Neural progenitor cell (in vitro differentiated cells): ENCODE measurements at places on chromosomes 13 and 19.

DNA sequence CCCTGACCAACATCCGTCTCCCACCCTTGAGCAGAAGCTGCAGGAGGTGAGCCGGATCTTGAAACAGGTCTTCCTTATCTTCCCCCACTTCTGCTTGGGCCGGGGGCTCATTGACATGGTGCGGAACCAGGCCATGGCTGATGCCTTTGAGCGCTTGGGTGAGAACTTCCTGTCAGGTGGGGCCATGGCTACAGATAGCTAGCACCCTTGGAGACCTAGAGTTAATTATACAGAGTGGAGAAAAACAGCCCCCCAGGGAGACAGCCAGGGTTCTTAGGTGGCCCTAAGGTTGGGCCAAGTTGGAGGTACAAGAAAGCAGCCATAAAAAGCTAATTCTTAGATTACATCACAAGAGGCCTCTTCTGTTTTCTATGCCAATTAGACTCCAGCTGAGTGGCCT, 8.9 kb upstream of the ARHGAP45 start:
- DNase-seq = no peak

DNA sequence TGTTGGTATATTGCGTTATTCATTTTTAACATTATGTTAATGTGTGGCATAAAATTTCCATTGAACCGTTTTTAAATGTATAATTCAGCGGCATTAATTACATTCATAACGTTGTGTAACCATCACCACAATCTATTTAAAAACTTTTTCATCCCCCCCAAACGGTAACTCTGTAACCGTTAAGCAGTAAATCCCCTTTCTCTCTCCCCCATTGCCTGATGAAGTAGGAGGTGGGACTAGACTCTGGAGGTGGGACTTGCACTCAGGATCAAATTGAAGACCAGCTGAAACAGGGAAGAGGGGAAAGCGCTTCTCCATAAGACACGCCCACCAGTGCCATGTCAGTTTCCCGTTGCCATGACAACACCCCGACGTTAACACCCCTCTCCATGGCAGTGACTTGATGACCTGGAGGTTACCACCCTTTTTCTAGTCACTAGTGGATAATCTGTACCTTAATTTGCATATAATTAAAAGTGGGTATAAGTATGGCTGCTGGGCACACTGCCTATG, 16.8 kb downstream of the CLEC11A start:
- peak; percentile 59 for DNase-seq

DNA sequence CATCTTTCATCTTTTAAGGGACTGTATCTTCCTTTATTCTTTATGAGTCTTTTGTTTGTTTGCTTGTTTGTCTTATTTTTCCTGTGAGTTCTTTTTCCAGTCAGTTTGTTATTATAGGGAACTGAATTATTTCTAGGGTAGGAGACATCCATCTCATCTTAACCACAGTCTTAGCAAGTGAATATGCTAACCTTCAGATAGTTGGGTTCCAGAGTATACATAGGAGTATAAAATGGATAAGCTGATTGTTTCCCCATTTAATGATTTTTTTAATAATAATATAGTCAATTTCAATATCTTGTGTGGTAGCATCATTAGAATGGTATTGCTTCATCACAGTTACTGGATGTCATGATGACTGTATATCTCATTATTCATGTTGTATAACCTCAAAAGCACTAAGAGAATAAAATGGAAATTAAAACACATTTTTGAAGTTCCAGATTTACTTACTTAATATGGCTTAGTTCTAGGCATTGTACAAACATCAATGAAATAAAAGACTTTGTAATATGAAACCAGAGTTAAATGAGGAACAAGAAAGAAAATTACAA, 33.0 kb downstream of the GPC6 start:
- no peak for DNase-seq

DNA sequence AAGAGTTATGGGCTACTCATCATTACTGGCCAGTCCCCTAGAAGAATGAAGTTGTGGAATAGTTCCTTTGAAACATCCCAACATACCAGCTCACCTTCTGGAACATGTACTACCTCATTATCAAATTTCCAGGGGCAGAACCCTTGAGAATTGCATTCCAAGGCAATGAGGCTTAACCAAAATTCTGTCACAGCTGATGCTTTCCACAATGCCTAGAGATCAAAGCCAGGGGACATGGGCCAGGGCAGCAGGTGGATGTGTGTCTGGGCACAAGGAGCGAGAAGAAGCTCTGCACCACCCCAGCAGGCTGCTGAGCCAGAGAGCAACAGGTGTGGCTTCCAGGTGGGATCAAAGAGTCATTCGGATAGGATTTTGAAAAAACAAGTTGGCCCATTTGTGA, 362.1 kb downstream of the EFNB2 start:
- no peak for DNase-seq

GRCh38 chr13:80888390-80888789, 547.5 kb upstream of the SPRY2 start:
- DNase-seq = no peak

DNA sequence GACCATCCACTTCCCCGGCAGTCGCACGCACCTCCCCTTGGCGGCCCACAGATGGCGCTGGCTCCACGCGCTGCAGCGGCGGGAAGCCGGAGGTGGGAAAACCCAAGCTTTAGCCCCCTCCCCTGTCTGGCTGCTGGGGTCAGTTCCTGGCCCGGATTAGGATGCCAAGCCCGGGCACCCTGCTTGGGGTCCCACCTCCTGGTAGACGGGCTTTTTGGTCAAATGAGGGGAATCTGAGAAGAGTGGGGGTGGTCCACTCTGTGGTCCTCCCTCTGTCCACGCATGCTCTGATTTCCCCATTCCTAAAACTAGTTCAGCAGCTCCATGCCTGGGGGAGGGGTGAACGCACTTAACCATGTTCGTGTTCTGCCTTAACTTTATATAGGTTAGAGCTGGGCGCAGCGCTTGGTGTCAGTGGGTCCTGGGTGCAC, 8.1 kb upstream of the ADGRE2 start:
- DNase-seq = peak; percentile 80

GRCh38 chr19:43984687-43985000, 656 bp downstream of the ZNF155 start:
- no peak for DNase-seq

DNA sequence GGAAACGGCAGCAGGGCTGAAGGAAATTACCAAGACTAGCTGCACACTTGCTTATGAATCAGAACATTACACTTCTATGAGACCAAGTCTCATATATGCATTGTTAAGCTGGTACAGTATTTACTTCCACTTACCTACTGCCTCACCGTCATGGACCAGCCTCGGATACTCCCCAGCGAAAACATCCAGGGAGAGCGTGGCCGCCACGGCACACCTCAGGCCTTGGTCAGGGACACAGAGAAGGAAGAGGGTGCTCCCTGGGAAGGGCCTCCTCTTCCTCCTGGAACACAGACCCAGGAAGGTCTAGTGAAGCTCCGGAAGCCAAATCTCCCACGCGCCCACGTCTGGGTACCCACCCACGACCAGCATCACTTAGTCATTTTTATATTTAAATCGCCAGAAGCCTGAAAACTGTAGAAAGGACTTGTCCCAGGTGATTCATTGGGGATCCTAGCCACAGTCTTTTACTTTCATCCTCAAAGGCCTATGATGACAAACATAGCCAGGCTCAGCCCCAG, 24.4 kb upstream of the MTIF3 start:
- no peak for DNase-seq

GRCh38 chr13:25802579-25802978, 249.2 kb downstream of the SHISA2 start:
- no peak for DNase-seq

- DNase-seq = no peak
Observed at GRCh38 chr13:86900906-86901305, 770.3 kb upstream of the SLITRK5 start.

DNA sequence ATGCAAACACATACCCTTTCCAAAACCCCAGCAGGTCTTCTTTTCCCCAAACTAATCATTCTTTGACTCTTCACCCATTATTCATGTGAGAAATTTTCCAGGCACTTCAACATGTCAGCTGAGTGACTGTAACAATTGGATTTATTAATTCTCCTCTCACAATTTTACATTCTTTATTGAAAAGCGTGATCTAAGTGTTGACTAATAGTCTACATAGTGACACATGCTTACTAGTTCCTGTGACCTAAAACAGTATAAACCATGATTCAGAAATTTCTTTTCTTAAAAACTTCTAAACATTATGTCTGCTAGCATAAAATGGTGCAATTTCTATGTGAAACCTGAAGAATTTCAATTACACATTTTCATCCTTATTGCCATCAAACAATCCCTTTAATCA, 532.3 kb downstream of the GPC5 start:
- DNase-seq = no peak

DNA sequence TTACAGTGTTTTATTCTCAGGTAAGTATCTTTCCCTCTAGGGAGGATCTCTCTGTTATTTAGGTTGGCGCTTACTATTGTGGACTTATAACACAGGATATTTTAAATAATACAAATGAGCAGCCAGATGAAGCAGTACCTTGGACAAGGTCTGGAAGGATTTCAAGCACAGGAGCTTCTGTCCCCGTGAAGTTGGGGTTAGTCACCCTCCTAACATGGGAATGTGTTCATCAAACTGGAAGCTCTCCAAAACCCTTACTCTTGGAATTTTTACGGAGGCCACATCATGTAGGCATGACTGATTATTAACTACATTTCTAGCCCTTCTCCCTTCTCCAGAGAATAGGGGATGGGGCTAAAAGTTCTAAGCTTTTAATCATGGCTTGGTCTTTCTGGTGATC, 38.3 kb upstream of the SPRY2 start:
- DNase-seq = no peak

DNA sequence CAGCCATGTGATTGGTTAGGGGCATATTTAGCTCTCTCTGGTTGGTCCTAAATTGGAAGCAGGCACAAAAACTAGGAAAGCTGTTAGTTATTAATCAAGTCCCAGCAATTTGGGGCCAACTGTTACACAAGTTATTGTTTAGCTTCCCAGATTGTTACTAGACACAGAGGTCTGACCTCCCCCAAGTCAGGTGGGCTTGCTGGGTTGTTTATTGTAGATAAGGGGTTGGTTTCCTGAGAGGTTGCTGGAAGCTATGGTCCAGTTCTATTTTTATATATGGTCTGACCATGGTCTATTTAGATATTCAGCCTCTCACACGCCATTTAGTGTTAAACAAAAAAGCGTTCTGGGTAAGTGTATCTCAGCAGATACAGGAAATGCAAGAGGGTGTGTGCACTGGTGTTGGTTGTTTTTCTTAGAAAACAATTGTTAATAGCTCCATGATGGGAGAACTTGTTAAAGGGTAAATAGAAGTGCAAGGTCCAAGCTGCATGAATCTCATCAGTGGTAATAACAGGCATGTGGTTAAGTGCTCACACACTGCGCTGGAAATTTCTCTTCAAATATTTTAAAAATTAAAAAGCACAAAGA, 150.0 kb downstream of the RAP2A start:
- no peak for DNase-seq

GRCh38 chr19:38819231-38819920, 6.6 kb upstream of the LGALS4 start:
- DNase-seq = no peak

GRCh38 chr13:22121146-22121739, 450.4 kb downstream of the FGF9 start:
- no peak for DNase-seq

DNA sequence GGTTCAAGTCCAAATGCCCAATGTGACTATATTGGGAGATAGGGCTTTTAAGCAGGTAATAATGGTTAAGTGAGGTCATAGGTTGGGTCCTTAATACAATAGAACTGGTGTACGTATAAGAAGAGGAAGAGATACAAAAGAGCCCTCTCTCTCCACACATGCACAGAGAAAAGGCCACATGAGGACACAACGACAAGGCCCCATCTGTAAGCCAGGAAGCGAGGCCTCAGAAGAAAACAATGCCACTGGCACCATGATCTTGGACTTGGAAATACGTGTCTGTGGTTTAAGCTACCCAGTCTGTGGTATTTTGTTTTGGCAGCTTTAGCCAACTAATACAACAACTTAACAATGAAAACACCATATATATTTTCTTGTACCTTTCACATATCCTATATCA, 23.4 kb upstream of the RFC3 start:
- no peak for DNase-seq

DNA sequence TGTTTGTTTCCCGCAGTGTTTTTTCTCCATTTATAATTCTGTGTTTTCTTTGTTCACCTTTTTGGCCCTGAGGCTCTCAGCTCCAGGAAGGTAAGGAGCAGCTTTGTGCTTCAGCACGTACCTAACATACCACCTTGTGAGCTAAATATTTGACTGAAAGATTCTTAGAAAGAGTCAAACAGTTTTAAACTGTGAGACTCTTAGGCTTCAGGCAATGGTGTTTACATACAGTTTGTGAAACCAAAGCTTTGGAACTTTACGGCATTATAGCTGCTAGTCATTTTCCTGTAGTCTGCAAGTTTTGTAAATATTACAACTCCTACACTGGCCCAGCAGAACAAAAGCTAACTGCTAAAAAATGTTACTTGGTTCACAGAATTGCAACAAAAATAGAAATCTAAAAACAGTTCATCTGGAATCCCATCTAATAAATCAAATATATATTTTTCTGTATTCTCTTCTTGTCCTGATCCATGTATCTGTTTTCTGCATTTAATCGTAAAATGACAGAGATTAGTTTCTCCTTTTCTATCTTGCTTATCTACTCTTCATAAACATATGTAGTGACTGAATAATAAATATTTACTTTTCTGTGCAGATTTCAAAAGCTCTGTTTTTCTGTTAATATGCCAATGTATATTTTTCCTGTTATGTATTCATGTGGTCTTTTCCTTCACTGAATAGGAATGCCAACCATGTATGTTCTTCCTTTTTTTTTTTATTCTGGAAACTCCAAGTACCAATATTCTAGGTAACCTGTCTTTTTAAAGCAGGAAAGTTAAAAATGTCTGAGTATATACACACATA, 38.8 kb upstream of the GPI start:
- no peak for DNase-seq

- no peak for DNase-seq
Observed at GRCh38 chr13:46668302-46668720, 115.3 kb downstream of the LRCH1 start.

GRCh38 chr19:35006342-35006998, 6.3 kb downstream of the GRAMD1A start:
- no peak for DNase-seq

DNA sequence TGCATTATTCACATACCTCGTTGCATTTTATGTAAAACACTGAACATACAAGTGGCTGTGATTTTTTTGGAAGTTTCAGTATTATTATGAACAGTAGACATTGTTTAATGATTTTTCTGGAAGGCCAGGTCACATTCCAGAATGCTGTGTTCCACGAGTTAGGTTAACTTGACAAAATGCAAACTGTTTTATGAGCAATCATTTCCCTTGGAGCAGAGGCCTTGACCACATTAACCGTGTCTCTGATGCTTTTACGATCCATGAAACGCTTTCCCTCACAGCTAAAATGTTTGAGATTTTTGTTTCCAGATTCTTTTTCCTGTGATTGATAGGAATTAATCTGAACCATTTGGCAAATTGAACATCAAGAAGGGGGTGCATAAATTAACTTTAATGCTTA, 57.8 kb downstream of the MBNL2 start:
- DNase-seq = no peak

DNA sequence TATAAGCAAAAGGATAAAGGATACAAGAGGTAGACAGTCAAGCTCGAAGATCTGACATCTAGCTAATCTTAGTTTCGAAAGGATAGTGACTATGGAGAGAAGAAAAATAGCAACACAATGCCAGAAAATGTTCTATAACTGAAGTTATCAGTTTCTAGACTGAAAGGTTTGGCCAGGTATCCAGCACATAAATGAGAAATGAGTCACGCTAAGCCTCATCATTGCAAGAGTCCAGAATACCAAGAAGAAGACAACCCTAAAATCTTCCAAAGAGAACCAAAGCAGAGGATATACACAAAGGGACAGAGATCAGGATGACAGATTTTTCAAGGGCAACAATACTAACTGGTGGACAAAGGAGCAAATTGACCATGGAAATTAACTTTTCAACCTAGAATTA, 237.0 kb downstream of the POSTN start:
- DNase-seq = no peak

GRCh38 chr19:3785938-3786824, at the start of gene MATK:
TSS of gene MATK (minus strand) at chr19:3786381. CDS start at chr19:3785135, 1,246 bp downstream.
- peak; percentile 58 for DNase-seq
